ENCODE measurements at places on chromosomes 11 and 22.

DNA sequence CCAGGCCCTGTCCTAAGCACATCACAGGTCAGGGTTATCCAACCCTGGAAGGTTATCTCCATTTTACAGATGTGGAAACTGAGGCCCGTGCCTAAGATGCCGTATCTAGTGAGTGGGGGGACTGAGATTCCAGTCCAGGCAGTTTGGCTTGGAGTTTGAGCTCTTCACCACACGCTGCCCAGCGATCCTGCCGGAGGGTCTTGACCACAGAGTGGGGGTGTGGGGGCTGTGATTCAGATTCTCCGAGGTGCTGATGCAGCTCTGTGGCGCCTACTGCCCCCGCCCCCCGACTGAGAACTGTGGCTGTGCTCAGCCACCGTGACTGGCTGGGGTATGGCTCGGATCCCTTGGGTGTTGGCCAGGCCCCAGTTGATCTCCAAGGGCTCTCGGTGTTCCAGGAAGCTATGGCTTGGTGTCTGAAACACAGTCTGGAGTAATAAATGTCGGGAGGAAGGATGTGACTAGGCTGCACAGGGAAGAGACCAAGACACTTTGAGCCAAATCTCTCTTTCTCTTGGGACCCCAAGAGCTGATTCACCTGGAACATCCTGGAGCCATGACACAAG lies 60.6 kb upstream of the RASD2 start:
- H3K36me3 ChIP-seq, result no peaks in the 10 kb centered on the region
- H3K27me3 ChIP-seq, result peaks cover 35% of the 10 kb centered on the region
- H3K27ac ChIP-seq, result no peak overlapping the region

DNA sequence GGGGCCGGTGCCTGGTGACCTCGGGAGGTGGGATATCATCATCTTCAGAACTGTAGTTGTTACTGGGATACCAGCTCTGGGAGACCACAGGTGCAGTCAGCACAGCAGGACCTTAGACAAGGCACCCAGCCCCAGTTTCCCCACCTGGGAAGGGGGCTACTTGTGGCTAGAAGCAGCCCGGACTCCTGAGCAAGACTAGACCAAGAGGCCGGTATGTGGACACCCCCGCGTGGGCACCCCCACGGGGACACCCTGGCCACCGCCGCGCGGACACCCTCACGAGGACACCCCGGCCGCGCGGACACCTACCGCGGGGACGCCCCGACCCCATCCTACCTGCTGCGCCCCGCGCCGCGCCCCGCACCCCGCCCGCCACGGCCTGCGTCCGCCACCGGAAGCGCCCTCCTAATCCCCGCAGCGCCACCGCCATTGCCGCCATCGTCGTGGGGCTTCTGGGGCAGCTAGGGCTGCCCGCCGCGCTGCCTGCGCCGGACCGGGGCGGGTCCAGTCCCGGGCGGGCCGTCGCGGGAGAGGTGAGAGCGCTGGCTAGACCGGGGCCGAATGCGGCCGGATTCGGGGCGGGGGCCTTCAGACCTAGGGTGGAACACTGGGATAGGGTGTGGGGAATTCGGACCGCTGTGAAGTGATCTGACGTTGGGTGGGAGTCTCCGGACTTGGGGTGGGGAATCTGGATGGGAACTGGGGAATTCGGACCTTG lies at the start of the genes COMT and TXNRD2:
Gene COMT, plus strand, starts transcription at position 408 of the 718 bp plus-strand sequence. CDS start 20,755 bp downstream, outside the sequence.
Gene TXNRD2, minus strand, starts transcription at position 454 of the 718 bp plus-strand sequence. Its CDS starts 15 bp downstream, at position 439.
- peak; percentile 83 for DNase-seq
- H3K36me3 ChIP-seq, result peaks cover 33% of the 10 kb centered on the region
- H3K27ac ChIP-seq, result peak within 1 kb of the TSS; percentile 98
- H3K27me3 ChIP-seq, result no peaks in the 10 kb centered on the region

DNA sequence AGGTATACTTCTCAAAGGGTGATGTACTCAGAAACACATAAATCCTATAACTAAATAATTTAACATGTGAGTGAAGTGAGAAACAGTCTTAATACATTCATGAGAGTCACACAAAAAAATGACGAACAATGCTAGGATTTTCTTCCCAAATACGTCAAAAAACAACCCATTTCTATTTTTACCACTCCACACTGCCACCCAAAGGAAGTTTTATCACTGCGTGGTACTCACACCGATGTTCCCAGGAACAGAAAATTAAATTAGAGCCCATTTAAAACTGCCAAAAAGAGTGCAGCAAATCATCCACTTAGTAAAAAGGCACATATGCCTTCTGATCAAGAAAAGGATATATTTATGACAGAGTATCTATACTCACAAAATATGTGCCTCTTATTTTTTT lies 710.9 kb upstream of the FAT3 start:
- no peak for DNase-seq
- no peaks in the 10 kb centered on the region for H3K4me1 ChIP-seq
- no peak overlapping the region for H3K4me3 ChIP-seq
- no peak overlapping the region for H3K27ac ChIP-seq
- no peaks in the 10 kb centered on the region for H3K27me3 ChIP-seq

GRCh38 chr22:26170112-26170492 lies 840 bp downstream of the SEZ6L start:
- no peak overlapping the region for H3K4me3 ChIP-seq
- no peaks in the 10 kb centered on the region for H3K36me3 ChIP-seq
- peaks cover 59% of the 10 kb centered on the region for H3K27me3 ChIP-seq
- H3K27ac ChIP-seq, result no peak overlapping the region
- no peaks in the 10 kb centered on the region for H3K4me1 ChIP-seq
- DNase-seq, result no peak

DNA sequence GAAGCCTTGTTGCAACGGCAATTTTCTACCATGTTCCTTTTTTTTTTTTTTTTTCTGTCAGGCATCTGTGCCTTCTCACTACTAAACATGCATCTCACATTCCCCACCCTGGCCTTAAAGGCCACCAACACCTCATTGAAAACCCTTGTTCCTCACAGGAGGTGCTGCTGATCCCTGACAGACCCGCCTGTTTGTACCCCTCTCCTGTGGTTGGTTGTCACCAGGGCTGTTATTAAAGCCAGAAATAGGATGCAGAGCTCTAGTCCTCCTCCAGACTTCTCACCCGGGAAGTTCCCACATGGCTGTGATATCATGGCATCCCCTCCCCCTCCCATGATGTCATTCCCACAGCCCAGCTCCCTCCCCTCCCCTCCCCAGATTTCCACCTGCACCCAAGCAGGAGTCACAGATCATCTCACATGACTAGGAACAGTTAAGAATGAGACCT lies 302.8 kb upstream of the NCAM1 start:
- H3K4me1 ChIP-seq, result no peaks in the 10 kb centered on the region
- no peak overlapping the region for H3K27ac ChIP-seq
- no peak overlapping the region for H3K4me3 ChIP-seq
- H3K27me3 ChIP-seq, result peaks cover 2% of the 10 kb centered on the region

- H3K4me1 ChIP-seq, result peaks cover 2% of the 10 kb centered on the region
- no peak overlapping the region for H3K4me3 ChIP-seq
- peak; percentile 56 for DNase-seq
Observed at GRCh38 chr11:43419460-43419859, 60.7 kb downstream of the TTC17 start.

DNA sequence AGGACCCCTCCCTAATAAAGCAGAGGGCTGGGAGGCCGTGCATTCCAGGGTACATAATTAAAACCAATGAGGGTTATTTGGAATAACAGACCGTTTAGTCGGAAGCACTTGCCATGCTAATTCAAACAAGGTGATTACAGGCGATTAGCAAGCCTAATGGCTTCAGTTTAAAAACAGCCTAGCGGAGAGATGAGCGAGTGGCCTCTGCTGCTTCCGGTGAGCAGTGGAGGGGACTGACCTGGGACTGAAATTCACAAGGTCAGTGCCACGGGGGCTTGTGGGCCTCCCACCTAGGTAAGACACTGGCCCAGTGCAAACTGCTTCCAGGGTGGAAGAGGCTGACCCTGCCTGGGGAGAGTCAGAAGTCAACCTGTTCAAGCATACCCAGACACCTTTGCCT lies 56.8 kb upstream of the ALX4 start:
- H3K27me3 ChIP-seq, result peaks cover 7% of the 10 kb centered on the region
- no peaks in the 10 kb centered on the region for H3K4me1 ChIP-seq
- no peak overlapping the region for H3K4me3 ChIP-seq
- H3K36me3 ChIP-seq, result no peaks in the 10 kb centered on the region
- DNase-seq, result no peak
- no peak overlapping the region for H3K27ac ChIP-seq

DNA sequence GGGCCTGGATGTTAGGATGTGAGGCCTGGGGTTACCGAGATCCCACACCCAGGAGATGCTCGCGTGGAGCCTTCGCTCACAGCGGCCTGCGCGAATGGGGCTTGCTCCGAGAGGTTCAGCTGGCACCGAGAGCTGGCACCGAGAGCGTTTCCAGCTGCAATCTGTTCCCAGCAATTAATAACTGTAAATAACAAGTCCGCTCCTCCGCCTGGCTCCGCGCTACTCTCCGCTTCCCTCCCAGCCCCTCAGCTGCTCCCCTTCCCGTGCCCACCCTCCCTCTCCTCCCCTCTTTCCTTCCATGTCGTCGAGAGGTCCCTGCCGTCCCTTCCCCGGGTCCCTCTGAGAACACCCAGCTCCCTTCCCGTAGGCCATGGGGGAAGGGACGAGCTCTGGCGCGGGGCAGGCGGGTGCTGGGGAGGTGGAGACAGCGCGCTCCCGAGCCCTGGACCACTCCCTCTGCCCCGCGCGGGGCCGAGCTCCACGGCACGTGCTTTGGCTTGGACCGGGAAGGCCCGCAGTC lies 110.8 kb downstream of the WNT7B start:
- H3K4me3 ChIP-seq, result no peak overlapping the region
- no peak for DNase-seq
- H3K4me1 ChIP-seq, result peaks cover 10% of the 10 kb centered on the region
- H3K27ac ChIP-seq, result no peak overlapping the region
- peaks cover 36% of the 10 kb centered on the region for H3K27me3 ChIP-seq

GRCh38 chr11:65555693-65556231 lies 2.4 kb downstream of the LTBP3 start:
- no peaks in the 10 kb centered on the region for H3K27me3 ChIP-seq
- peak overlapping the region; percentile 77 for H3K4me3 ChIP-seq
- H3K27ac ChIP-seq, result peak overlapping the region; percentile 85
- H3K4me1 ChIP-seq, result peaks cover 68% of the 10 kb centered on the region
- H3K36me3 ChIP-seq, result peaks cover 11% of the 10 kb centered on the region

DNA sequence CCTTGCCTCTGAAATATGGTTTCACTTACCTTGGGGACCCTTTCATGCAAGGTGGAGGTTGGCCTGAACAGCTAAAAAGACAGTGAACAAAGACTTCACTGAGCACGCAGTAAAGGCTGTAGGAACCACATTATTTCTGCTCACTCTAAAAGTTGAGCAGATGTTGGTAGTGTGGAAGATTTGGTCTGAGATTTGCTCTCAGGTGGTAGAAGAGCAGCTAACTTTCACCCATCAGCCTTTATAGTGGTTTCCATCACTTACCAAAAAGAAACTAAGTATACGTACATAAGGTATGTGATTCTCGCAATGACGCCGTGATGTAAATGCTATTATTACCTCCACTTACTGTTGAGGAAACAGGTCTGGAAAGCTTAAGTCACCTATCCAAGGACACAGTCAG lies 47.3 kb downstream of the PRR5L start:
- peaks cover 19% of the 10 kb centered on the region for H3K27me3 ChIP-seq
- DNase-seq, result peak; percentile 46
- peaks cover 68% of the 10 kb centered on the region for H3K4me1 ChIP-seq
- H3K4me3 ChIP-seq, result peak overlapping the region; percentile 40

- H3K36me3 ChIP-seq, result no peaks in the 10 kb centered on the region
- no peaks in the 10 kb centered on the region for H3K4me1 ChIP-seq
- no peak overlapping the region for H3K27ac ChIP-seq
Observed at GRCh38 chr22:26848244-26848920, 191.0 kb downstream of the MIAT start.

GRCh38 chr11:2559527-2560311 lies 114.9 kb downstream of the KCNQ1 start:
- H3K36me3 ChIP-seq, result no peaks in the 10 kb centered on the region
- no peak overlapping the region for H3K4me3 ChIP-seq
- no peaks in the 10 kb centered on the region for H3K4me1 ChIP-seq
- no peak overlapping the region for H3K27ac ChIP-seq
- H3K27me3 ChIP-seq, result no peaks in the 10 kb centered on the region
- DNase-seq, result no peak

GRCh38 chr11:17986007-17986710 lies 26.7 kb downstream of the SERGEF start:
- no peaks in the 10 kb centered on the region for H3K27me3 ChIP-seq
- H3K27ac ChIP-seq, result no peak overlapping the region
- H3K36me3 ChIP-seq, result peaks cover 52% of the 10 kb centered on the region
- DNase-seq, result no peak
- no peak overlapping the region for H3K4me3 ChIP-seq

- no peaks in the 10 kb centered on the region for H3K27me3 ChIP-seq
- no peaks in the 10 kb centered on the region for H3K4me1 ChIP-seq
- DNase-seq, result no peak
- no peak overlapping the region for H3K27ac ChIP-seq
- H3K36me3 ChIP-seq, result peaks cover 5% of the 10 kb centered on the region
Observed at GRCh38 chr22:17823226-17823625, 49.0 kb upstream of the BID start.

GRCh38 chr11:66860449-66860831 lies 3.6 kb downstream of the LRFN4 start:
- H3K27ac ChIP-seq, result no peak overlapping the region
- peaks cover 4% of the 10 kb centered on the region for H3K4me1 ChIP-seq
- DNase-seq, result no peak
- H3K4me3 ChIP-seq, result no peak overlapping the region
- H3K27me3 ChIP-seq, result no peaks in the 10 kb centered on the region

GRCh38 chr11:123055191-123055901 lies 6.6 kb downstream of the HSPA8 start:
- no peaks in the 10 kb centered on the region for H3K27me3 ChIP-seq
- peaks cover 54% of the 10 kb centered on the region for H3K36me3 ChIP-seq
- peaks cover 32% of the 10 kb centered on the region for H3K4me1 ChIP-seq
- DNase-seq, result no peak
- peak overlapping the region; percentile 99 for H3K4me3 ChIP-seq

DNA sequence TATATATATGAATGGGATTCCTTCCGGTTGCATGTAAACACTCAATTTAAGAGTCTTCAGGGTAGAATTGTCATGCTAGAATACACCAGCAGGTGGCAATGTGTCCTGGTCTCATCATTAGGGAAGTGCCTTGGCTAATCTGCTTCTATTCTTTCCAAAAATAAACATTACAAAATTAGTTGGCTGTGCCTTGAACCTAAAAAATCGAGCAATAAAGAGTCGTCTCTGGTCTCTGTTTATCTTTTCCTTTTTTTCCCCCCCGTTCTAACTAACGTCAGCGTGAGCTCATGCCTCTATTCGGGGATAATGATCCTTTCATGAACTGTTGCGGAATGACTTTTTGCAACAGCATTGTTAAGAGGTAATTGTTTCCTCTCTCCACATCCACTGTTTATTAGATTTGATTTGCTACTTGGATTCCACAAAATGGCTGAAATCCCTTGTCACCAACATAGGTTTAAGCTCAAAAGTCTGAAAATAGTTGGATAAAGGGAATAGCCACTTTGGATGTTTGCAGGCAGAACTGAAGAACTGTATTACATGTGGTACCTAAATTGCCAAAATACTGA lies 1.2 kb upstream of the ARHGEF12 start:
- H3K36me3 ChIP-seq, result no peaks in the 10 kb centered on the region
- peaks cover 23% of the 10 kb centered on the region for H3K4me1 ChIP-seq
- peak; percentile 65 for DNase-seq
- H3K4me3 ChIP-seq, result peak overlapping the region; percentile 40

DNA sequence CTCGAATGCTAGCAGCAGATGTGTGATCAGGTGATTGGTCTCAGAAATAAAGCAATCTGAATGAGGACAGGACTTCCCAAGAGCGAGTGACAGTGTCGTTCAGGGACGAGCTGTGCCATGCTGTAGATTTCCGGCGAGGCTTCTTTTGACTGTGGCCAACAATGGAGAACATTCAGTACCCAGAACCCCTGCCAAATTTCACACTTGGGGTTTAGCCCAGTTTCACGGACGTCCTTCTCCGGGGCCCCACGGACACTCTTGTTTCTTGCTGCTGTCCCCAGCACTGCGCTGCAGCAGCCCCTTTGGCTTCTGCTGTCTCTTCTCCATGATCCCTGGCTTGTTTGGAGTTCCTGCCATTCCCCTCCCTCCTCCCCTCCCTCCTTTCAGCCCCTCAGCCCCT lies 115.1 kb upstream of the GRAMD1B start:
- H3K36me3 ChIP-seq, result no peaks in the 10 kb centered on the region
- no peaks in the 10 kb centered on the region for H3K4me1 ChIP-seq
- H3K27me3 ChIP-seq, result peaks cover 4% of the 10 kb centered on the region
- no peak overlapping the region for H3K4me3 ChIP-seq

All from activated CD4-positive, alpha-beta T cell treated with anti-CD3 and anti-CD28 coated beads for 36 hours (primary cell).